ENCODE measurements at places on chromosomes 6 and 20.

DNA sequence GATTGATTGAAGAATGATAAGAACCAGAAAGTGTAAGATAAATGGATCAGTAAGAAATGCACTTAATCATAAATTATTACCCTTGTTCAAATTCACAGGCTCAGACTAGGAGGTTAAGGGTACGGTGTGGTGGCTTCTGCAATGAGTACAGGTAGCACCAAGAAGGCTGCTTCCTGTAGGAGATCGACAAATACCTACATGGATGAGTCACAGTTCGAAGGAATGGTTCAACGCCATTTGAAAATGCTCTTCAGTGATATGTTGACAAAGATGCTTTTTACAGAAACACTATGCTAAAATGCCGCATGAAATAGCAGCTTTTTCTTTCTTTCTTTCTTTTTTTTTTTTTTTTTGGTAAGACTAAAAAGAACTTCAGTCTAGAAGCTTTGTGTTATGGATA, 116.2 kb downstream of the DTNBP1 start:
- DNase-seq = no peak

GRCh38 chr6:105774247-105774646, 311.9 kb upstream of the PRDM1 start:
- DNase-seq = no peak

- DNase-seq = no peak
Measured at GRCh38 chr6:150752409-150752808, 113.1 kb upstream of the MTHFD1L start.

GRCh38 chr20:9574181-9574580, 59.8 kb downstream of the LAMP5 start:
- DNase-seq = no peak

GRCh38 chr6:148800536-148800935, 53.7 kb downstream of the UST start:
- no peak for DNase-seq

DNA sequence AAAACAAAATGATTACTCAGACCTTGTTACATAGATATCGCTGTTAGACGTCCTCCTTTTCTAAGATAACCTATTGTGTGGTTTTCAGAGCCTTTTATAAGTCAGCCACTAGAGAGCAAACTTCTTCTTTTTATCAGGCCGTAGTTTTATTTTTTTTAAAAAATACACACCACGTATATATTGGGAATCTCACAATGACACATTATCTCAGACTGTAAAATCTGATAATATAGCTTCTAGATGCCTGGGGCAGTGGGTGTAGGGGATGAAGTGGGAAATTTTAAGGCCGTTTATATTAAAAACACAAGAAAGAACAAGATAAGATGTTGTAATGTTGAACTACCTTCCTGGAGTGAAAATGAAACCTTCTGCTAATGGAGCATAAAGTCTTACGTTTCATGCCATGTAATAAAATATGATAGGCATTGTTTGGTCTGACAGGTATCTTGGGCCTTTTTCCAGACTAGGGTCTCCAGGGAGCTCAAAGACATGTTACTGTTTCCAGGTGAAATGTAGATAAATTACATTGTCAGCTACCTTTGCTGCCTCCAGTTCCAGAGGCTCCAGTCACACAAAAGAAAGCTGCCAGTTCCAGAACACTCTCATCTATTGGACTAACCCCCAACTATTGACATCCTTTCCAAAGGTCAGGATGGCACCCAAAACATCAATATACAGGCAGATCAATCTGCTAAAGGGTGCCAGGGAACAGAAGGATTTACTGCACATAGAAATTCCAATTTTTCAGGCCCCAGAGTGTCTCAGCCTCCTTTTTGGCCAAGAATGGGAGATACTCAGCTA, 130.2 kb upstream of the AKIRIN2 start:
- no peak for DNase-seq

DNA sequence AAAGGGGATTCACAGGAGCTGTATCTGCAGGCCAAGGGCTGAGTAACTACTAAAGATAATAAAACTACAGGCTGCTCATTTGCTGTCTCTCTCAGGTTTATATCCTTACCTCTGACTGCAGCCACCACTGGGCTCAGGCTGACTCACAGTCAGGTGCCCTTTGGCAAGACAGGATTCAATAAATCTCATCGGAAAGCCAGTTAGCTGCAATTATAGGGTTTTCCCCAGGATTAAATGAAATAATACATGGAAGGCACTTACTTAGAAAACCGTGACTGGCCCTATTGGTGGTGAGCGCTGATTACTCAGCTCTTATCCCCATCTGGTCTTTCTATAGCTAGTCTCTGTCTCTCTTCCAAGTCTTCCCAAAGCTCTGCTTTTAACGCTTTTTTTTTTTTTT, 26.4 kb downstream of the RMND1 start:
- no peak for DNase-seq

- no peak for DNase-seq
Measured at GRCh38 chr20:52305024-52305645, 113.6 kb upstream of the ZFP64 start.

- no peak for DNase-seq
Measured at GRCh38 chr6:26140254-26140966, 53.2 kb downstream of the HFE start.

GRCh38 chr6:125346201-125346925, 44.6 kb upstream of the HDDC2 start:
- DNase-seq = no peak

DNA sequence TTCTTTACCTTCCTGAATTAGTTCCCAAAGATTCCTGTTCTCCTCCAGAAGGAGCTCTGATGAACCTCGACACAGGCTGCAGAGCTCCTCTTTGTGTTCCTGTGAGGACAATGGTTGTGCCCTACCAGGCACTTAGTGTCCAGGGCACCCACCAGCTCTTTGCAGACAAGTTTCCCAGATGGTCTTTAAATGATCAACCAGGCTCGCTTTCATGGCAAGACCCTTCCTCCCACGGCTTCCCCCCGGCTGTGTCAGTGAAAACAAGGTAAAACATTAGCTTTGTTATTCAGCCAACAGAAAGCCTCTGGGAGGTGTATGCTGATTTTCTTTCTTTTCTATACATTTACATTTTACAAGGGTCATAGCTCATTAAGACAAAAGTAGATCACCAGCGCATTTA, 32.3 kb upstream of the CNKSR3 start:
- DNase-seq = no peak

- DNase-seq = no peak
Measured at GRCh38 chr6:165571721-165572132, 91.3 kb downstream of the PDE10A start.

DNA sequence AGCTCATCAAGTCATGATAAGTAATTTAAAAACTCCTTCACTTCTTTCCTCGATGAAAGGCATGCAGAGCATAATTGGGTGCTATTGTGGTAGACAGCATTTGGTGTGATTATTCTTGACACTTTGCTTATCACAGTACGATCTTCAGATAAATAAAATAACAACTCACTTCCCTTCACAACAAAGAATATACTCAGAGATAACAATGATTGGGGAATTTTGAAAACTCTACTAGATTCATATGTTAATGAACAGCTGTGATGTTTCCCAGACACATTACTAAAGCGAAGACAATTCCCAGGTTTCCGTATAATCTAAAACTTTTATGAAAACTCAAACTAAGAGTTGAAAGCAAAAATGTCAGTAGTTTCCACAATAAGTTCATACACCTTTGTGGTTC, 670.6 kb upstream of the EPHA7 start:
- no peak for DNase-seq

DNA sequence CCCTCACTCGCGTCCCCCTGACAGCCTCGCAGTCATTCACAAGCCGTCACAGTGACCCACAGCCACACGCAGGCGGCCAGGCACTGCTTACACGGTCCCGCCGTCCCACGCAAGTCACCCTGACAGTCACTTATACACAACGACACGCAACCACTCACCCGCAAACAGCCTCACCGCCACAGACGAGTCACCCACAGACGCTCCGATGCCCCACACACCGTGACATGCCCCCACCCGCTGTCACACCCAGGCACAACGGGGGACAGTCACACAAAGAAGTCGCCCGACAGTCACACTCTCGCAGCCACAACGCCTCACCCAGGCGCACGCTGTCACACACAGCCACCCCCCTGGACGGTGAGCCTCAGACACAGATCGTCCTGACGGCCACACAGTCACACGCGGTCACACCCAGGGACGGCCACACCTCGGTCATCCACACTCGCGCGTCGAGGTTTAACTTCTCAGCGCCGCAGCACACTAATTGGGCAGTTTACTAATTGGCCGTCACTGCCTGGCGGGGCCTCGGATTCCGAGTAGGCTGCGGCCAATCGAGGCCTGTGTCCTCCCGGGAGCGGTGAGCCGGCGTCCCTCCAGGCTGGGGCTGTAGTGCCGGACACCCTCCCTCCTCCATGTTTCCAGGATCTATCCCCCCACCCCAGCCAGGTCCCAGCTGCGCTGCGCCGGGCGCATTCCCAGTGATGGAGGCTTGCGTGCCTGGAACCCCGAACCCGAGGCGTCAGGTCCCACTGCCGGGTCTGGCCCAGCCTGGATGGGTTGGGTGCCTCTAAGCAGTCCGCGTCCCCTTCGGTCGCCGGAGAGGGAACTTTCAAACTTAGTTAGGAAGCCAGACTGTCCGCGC, 790 bp downstream of the TOX2 start:
- peak; percentile 37 for DNase-seq

DNA sequence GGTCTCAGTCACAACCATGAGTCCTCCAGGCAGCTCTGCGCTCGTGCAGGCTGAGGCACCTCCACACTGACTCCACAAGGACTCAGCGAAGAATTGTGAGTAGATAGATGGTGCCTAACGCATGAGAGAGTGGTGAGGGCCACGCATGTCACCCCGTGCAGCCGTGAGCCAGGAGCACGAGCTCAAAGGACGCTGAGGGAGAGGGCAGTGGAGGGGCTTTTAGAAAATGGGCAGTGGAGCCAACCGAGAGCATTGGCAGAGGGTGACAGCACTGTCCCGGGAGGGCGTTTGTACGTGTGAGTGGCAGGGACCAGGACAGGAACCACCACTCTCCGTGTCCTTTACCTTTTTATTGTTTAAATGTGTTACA, 105.6 kb downstream of the PSMB1 start:
- no peak for DNase-seq

DNA sequence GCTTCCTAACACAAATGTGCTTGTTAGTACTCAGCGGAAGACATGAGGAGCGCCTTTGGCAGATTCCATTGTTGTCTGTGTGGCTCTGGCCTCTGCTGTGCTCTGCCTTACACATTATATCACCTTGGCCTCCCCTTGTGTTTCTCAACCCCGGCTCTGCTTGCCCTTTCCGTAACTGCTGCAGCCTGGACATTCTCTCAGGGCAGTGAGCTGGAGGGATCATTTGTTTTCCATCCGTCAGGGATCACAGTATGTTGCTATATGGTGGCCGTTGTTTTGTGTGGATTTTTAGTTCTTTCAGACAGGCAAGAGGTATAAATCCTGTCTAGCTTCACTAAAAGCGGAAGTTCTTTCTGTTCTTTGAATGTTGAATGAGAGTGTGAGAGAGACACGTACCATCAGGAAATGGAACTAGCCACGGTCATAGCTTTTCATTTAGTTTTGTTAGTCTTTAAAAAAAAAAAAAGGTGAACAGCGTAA, 175.1 kb downstream of the JARID2 start:
- DNase-seq = no peak

GRCh38 chr20:63533388-63533787, 3.8 kb downstream of the PTK6 start:
- no peak for DNase-seq

DNA sequence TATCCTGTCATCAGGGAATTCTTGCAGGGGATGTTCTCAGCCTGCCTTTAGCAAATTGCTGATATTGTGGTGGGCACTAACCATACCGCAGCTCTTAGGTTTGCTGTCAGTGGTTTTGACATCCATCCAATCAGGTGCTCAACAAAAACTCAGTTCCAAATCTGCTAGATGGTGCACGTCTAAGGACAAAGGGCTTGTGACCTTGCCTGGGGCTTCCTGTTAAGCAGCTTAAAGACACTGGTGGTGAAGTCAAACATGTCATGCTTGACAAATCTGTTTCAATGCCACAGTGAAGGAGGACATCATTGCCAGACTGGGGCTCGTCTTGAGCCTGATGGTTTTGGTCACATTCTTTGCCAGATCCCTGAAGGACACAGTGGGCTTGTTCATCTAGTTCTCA, 179.8 kb upstream of the NOX3 start:
- DNase-seq = no peak

GRCh38 chr6:90139272-90139817, 157.3 kb downstream of the BACH2 start:
- no peak for DNase-seq

GRCh38 chr20:25222461-25223178, 25.3 kb upstream of the PYGB start:
- DNase-seq = no peak

- no peak for DNase-seq
Measured at GRCh38 chr6:43246301-43247113, 3.2 kb downstream of the TTBK1 start.

GRCh38 chr6:101021504-101021903, 140.4 kb upstream of the ASCC3 start:
- no peak for DNase-seq

DNA sequence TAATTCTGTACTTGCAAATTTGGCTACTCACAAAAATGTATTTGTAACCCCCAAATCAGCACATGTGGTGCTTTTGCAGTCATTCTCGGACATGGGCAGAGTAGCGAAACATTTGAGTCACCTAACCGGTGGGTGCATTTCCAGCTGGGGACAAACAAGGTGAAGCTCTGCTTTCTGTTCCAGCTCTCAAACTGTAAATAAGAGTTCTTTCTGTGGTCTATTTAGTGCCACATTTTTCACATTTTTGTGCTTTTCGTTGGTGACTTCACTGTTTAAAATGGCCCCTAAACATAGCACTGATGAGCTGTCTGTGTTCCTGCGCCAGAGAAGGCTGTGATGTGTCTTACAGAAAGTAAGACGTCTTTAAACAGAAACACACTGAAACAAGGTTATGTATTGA, 244.5 kb downstream of the CDC5L start:
- DNase-seq = no peak

GRCh38 chr6:3392930-3393835, 63.7 kb downstream of the SLC22A23 start:
- DNase-seq = no peak

DNA sequence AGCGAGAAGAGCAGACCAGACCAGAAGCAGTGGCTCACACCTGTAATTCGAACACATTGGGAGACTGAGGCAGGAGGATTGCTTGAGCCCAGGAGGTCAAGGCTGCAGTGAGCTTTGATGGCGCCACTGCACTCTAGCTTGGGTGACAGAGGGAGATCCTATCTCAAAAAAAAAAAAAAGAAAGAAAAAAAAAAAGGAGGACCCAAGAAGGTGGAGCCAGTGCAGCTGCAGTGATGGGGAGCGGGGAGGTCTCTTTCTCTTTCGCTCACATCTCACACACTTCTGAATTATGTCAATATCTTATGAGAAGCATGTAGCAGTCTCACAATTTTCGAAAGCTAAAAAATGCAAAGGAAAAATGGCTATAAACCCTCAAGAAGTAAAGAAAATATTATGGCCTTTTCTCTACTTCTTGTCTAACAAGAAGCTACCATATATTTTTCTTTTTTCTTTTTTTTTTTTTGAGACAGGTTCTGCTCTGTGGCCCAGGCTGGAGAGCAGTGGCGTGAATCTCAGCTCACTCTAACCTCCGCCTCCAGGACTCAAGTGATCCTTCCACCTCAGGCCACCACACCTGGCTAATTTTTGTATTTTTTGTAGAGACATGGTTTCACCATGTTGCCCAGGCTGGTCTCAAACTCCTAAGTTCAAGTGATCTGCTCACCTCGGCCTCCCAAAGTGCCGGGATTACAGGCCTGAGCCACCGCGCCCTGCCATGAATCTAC, 3.8 kb upstream of the SPO11 start:
- DNase-seq = no peak
